Cardiac muscle cell (in vitro differentiated cells and primary cell): ENCODE measurements at places on chromosomes 12 and 14. TPM values are rescaled to one million over a fixed set of nuclear protein-coding genes. Genes with fewer than 3 reads are reported as not detected.

DNA sequence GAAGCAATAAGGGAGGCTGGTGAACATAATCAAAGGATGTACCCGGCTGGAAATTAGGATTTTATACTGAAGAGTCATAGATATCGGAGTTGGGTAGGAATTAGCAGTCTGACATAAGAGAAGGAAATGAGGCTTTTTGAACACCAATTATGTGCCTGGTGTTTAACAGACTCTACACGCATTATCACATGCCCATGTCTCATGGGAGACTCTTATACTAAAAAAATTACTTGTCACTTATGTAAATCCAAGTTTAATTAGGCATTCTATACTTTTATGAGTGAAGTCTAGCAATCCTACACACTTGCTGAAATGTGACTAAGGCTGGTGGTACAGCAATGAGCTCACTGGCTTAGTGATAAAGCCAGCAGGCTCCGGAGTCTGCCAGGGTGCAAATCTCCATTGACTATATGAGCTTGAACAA, 93.5 kb downstream of the NUAK1 start:
- no peak for DNase-seq

DNA sequence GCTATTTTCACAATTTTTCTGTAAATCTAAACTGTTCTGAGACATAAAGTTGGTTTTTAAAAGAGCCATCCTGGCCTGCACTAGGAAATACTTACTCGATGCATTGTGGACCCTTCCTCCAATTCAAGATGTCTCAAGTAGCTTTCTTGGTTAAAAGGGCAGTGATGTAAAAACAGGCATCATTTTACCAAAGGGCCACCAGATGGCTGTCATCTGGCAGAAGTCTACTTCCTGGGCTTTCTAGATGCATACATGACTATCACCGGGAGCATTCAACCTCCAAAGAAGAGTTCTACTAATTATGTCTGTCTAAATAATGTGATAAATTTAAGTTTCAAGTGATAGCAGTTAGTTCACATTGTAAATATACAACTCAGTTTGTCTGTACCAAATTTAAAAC, 96.8 kb upstream of the FRMD6 start:
- no peak for DNase-seq

DNA sequence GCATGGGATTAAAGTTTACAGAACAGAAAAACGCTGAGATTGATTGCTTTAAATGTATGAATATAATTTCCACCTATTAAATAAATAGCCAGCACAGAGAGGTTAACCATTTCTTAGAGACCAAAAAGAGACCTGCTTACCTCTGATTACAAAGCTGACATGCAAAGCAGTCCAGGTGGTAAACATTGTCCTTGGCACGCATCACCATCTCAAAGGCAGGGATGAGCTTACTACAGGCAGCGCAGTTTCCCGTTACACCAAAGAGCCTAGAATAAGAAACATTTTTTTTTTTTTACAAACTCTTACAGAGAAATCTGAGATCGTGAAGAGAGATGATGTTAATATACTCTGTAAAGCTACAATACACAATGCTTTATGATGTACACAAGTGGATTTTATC, 45.7 kb downstream of the LMO3 start:
- DNase-seq = no peak

DNA sequence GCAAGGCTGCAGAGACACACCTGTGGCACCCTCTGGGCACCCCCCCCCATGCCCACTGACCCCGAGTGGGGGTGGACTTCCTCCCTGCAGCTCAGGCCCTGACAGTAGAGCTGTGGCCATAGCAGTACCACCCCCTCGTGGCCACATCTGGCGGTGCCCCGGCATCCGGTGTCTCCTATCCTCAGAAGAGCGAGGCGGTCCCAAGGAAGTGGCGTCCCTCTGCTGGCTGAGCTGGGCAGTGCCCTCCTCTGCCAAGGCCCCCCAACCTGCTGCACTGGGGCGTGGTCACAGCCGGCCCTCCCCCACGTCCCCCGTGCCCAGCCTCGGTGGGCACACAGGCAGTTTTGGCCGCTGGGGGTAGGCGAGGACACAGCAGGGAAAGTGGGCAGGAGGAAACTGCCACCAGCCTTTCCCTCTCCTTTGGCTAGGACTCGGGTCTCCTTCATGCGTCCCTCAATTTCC, 6.0 kb upstream of the SLC6A12 start:
- peak; percentile 51 for DNase-seq

DNA sequence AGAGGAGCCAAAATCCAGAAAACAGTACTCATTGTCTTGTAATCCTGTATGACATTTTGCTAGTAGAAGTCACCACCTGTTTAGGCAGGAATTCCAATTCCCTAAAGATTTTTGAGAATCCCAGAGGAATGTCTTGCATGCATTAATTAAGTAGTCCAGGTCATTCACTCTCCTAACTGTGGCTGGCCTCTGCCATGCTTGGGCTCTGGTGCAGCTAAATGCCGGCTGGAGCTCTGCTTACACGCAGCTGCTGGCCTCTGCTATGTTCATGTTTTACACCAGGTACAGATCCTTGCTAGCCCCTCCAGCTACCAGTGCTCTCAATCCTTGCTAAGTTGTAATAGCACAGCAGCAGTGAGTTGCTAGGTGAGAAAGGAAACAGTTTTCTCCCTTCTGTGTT, 16.3 kb upstream of the HIF1A start:
- DNase-seq = peak; percentile 34

DNA sequence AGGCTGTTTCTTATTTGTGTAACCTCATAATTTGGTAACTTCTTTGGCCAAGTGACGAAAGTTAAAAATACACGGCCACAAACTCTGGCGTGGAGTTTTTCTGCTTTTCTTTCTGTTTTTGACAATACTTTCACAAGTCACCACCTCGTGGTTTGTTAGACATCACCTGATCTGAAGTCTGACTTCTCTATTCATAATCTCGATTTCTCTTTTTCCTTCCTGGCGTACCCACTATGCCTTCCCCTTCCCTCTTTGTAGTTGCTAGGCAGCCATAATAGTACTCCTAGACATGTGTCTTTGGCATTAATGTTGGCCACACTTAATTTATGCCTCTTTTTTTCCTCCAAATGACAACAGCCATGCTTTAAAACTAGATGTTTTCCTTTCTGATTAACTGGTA, 97.6 kb downstream of the POLR3B start:
- DNase-seq = no peak

- DNase-seq = no peak
These were observed 24.8 kb downstream of the MVK start for GRCh38 chr12:109598428-109598854.

DNA sequence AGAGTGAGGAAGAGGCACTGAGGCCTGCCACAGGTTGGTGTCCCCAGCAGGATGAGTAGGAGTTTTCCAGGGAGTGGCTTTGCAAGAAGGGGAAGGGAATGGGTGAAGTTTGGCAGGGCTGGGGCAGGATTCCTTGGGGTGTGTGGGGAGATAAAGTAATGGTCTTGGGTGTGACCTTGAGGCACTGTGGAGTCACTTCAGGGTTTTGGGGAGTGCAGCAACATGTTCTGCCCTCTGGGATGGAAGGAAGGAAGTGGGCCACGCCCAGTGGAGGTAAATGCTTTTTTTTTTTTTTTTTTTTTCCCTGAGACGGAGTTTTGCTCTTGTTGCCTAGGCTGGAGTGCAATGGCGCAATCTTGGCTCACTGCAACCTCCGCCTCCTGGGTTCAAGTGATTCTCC, 108.9 kb downstream of the ADCK1 start:
- DNase-seq = no peak

The OSBPL8 gene
- polyA plus RNA-seq = 25.6 and 41.0 TPM in 2 replicates

- DNase-seq = no peak
These were observed 63.4 kb upstream of the DICER1 start for GRCh38 chr14:95220663-95221231.

- peak; percentile 87 for DNase-seq
These were observed 2.1 kb upstream of the UBC start for GRCh38 chr12:124916374-124917134.

DNA sequence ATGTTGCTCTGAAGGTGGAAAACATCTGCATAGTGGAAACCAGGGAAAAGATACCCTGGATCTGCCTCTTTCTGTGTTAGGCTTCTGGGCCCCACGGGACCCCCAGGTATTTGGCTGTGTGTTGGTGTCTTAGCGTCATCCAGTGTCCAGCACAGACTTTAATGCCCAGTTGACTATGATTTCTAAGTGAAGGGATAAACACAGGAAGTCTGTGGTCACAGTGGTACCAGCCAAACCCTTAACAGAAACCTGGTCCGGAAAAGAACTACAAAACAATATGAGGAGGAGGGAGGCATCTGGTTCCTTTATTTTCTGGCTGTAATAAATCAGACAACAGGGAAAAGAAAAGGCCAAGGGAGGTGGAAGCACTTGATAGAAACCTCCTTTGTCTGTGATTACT, 56.4 kb downstream of the CMKLR1 start:
- no peak for DNase-seq

DNA sequence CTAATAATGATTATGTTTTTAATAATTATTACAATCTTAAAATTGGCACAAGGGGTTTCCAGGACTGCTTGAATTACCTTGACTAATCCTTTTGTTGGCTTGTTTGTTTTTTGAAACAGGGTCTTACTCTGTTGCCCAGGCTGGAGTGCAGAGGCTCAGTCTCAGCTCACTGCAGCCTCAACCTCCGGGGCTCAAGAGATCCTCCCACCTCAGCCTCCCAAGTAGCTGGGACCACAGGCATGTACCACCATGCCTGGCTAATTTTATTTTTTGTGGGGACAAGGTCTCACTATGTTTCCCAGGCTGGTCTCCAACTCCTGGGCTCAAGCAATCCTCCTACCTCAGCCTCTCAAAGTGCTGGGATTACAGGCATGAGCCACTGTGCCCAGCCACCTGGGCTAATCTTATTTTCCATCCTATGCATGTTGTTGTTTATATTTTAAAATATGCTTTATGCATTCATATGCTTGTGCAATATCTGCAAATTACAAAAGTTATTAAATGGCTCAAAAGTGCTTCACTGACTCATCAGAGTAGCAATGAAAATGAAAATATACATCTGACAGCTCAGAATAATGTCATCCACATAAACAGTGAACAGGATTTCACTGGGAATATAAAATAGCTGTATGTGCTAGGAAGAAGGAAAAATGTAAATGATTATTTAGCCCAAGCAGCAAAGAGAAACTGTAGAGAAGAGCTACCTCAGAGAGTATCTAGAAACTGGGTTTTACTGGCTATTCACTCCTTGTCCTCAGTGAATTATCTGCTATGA, 24.8 kb upstream of the PLEKHG6 start:
- no peak for DNase-seq

DNA sequence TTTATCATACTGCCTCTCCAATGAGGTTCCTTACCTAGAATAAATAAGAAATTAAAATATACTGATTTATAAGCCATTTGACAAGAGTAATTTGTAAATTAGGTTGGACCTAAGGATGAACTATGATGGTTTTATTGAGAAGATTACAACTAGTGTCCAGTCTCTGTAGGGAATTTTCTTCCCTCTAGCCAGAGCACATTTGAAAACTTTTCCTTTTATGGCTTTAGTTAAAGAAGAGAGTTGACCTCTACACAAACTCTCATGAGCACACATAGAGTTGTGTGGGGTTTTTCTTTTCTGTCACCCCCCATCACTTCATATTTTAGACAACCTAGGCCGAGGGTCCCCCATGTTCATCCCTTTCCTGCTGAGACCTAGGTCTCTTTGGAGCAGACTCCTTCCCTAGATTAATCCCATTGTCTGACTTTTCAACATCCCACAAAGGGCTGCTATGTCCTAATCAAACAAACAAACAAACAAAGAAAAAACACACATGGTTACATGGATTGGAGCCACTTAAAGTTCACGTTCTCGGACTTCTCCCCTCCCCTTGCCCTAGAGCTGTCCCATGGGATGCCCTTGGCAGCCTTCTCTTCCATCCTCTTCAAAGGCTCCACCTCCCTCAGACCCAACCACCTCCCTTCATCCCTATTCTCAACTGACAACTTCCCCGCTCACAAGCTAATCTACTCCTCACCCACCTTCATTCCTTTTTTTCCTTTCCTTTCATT, 40.7 kb downstream of the GPR135 start:
- peak; percentile 78 for DNase-seq

- no peak for DNase-seq
These were observed 45.3 kb downstream of the IFNG-AS1 start for GRCh38 chr12:68034567-68034966.

- DNase-seq = no peak
These were observed 20.9 kb downstream of the ACTR6 start for GRCh38 chr12:100221523-100221922.

GRCh38 chr12:1201886-1202285, 210.9 kb downstream of the ERC1 start:
- DNase-seq = no peak

GRCh38 chr12:131066207-131066885, 112.6 kb downstream of the ADGRD1 start:
- no peak for DNase-seq

- DNase-seq = peak; percentile 54
These were observed 1.7 kb upstream of the ITGA5 start for GRCh38 chr12:54420766-54421144.

- DNase-seq = peak; percentile 61
These were observed 60.8 kb downstream of the RASSF3 start for GRCh38 chr12:64670919-64671639.

The ZCRB1 gene
- polyA plus RNA-seq = 135 and 140 TPM in 2 replicates

- DNase-seq = no peak
These were observed 298 bp downstream of the CTDSP2 start for GRCh38 chr12:57846285-57846576.

The FSCB gene
- polyA plus RNA-seq = not detected in 2 replicates

The NRXN3 gene
- polyA plus RNA-seq = 0.51 and 1.5 TPM in 2 replicates

DNA sequence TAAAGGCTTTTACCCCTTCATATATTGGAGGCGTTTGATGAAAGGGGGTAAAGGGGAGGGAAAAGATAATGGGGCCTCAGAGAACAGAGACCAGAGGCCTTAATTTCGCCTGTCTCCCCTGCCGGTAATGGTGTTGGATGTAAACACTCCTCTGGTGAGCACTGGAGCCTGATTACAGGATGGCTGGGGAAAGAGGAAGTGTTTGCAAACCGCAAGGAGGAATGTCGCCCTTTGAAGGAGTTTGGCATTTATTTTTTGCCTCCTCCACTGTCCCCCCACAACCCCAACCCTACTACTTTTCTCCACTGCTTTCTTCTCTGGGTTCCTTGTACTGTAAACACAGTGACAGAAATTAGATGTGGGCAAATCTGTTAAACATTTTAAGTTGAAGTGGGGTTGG, 211.9 kb upstream of the TBX3 start:
- DNase-seq = peak; percentile 47

The PGAM5 gene
- 18.4 and 28.5 TPM in 2 replicates for polyA plus RNA-seq

The ERP27 gene
- not detected in 2 replicates for polyA plus RNA-seq
